ENCODE measurements at places on chromosomes 11 and 22.

- no peak for DNase-seq
Observed at GRCh38 chr11:21007297-21007696, 337.9 kb downstream of the NELL1 start.

DNA sequence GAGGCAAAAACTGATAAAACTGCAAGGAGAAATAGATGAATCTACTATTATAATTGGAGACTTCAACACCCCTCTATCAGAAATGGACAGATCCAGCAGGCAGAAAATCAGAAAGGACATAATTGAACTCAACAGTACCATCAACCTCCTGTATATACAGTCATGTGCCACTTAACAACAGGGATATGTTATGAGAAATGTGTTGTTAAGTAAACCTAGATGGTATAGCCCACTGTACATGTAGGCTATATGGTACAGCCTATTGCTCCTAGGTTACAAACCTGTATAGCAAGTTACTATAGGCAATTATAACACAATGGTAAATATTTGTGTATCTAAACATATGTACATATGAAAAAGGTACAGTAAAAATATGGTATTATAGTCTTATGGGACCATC lies 66.8 kb upstream of the PHF21A start:
- no peak for DNase-seq

DNA sequence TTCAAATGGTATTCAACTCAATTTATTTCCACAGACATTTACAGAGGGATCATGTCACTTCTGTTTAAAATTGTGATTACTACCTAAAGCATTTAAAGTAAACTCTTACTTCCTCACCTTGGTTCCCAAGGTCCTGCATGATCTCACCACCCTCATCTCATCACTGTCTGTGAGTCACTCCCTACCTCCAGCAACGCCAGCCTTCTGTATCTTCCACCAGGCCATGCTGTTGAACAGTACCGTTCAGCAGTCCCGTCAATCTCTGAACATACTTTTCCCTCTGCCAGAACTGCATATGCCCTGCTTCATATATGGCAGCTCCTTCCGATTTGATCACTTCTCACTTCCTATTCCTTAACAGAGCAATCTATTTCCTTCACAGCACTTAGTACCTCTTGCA lies 2.0 kb downstream of the FBXO3 start:
- DNase-seq: no peak

- no peak for DNase-seq
Observed at GRCh38 chr22:35835267-35835997, 117.8 kb downstream of the APOL5 start.

GRCh38 chr11:126415128-126415527 lies 59.6 kb downstream of the ST3GAL4 start:
- peak; percentile 90 for DNase-seq

DNA sequence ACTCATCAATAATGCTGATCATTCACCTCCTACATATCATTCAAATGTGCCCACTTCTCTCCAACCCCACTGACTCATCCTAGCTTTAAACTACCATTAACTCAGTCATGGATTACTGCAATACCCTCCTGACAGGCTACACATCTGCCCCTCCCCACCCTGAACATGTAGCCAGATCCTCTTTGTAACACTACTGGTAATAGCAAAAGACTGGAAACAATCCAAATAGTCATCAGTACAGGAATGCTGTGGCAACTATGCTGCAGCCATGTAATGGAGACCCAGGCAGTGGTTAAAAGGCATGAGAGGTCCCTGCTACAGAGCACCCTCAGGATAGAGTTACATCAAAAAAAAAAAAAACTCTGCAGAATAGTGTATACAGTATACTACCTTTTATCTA lies 16.6 kb downstream of the SLC43A3 start:
- no peak for DNase-seq

DNA sequence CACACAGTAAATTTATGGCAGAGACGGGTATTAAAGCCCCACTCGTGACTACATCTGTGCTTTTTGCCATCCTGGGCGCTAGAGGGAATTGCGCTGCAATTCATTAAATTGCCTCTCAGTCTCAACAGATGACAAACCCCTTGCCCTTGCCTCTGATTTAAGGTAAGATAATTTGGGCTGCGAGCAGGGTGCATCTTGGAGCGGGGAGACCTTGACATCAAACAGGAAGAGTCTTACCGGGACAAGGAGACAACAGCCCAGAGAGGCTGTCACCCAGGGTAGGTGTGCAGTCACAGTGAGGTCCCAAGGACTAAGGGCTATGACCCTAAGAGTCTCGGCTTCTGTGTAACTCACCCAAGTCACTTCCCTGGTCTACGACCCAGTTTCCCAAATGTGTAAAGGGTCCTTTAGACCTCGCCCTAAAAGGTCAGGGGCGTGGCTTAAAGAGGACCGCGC lies 449 bp upstream of the TOM1 start:
- DNase-seq: no peak

- no peak for DNase-seq
Observed at GRCh38 chr11:86115542-86116385, 46.9 kb upstream of the PICALM start.

DNA sequence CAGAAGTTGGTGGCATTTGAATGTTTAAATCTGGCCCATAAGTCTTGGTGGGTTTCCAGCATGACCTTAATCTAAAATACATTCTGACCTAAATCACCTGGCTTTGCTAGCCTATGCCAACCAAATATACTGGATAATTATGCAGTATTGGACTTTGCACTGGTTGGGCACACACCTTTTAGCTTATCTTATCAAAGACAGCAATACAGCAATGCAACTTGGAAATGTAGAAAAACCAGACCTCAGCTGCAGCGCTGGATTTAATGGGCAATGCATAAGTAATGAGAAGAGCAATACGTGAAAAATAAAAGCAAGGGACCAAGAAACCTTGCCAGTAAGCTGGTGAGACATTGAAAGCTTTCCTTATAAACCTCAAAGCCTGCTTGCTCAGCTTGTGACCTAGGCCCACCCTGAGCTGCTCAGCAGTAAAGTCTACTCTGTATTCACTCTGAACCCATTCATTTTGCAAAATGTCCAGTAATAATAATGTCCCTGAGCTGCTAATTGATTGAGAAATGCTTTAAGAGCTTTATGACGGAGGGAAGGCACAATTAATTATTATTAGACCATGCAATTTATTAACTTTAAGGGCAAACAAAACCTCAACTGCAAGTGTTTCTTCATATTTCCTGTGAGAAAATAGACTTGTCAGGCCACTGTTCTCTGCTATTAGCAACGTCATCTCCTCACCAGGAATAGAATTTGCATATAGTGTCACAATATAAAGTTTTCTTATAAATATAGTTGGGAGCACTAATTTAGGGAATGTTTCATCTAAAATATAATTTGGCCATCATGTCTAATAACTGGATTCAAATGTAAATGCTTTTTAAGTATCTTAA lies 49.4 kb upstream of the CEP295 start:
- no peak for DNase-seq

DNA sequence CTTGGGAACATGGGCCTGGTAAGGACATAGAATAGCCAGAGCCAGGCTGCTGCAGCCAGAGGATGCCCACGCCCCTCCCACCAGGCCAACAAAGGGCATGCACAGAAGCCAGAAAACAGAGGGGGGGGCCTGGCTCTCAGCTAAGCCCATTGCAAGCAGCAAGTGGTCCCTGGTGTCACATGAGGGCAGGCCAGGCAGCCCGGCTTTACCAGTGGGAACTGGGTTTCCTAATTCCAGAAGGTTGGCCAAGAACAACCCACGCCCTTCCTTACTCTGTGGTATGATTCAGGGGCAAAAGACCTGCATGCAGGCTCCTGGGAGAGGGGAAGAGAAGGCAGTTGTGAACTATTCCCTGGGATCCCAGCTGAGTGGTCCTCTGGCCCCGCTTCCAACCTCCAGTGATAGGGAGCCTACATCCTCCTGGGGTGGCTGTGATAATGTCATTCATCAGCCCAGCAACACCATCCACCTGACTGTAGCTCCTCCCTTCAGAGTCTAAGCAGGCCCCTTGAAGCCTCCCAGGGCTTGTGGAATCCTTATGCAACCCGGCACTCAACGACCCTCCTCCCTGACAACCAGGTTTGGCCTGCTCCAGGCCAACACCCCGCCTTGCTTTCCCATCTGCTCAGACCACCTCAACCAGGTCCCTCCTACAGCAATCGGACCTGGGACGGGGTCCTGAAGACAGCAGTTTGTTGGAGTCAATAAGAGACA lies 62.1 kb upstream of the LMO1 start:
- no peak for DNase-seq

- DNase-seq: peak; percentile 58
Observed at GRCh38 chr22:33018232-33018864, 39.8 kb downstream of the SYN3 start.

DNA sequence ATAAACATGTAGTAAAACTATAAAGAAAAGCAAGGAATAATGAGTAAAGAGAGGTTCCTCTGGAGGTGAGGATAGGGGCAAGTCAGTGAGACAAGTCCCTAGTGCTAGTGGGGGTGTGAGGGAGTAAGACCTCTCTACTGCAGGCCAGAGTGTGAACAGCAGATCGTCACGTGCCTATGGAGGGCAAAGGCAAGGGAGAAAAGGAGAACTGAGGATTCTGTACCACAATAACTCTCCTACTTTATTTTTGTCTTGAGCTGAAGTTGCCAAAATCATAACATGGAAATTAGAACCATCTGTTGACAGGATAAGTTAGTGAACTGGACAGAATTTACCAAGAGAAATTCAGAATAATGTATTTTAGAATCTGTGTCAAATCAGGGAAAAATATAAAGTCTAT lies 77.6 kb downstream of the ENTHD1 start:
- no peak for DNase-seq

- DNase-seq: no peak
Observed at GRCh38 chr11:37109286-37109585, 511.2 kb upstream of the RAG2 start.

DNA sequence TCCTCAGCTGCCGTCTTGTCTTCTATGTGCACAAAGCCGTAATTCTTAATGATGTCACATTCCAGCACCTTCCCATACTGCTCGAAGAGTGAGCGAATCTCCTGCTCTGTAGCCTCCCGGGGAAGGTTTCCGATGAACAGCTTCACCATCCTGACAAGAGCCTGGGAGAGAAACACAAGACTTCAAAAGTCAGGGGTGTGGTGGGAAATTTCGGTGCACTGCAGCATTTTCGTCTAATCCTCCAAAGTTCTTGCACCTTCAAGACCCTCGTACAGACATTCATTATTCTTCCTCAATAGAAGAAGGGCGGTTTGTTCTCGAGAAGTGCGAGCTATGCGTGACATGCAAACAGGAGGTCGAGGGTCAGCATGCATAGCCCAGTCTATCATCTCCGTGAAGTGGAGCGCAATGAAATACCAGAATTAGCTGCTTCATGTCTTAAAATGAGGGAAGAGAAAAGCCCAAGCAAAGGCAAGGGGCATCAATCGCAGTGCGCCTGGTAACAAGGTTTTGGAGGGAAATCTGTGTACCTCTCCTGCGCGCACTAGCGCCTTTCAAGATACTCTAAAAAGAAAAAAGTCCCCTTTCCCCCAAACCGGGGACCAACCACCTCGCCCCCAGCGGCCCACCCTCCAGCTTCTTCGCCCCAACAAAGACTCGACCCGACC lies 622 bp downstream of the RBM4B start:
- DNase-seq: no peak

GRCh38 chr11:117855186-117855845 lies 21.1 kb downstream of the FXYD6 start:
- no peak for DNase-seq

DNA sequence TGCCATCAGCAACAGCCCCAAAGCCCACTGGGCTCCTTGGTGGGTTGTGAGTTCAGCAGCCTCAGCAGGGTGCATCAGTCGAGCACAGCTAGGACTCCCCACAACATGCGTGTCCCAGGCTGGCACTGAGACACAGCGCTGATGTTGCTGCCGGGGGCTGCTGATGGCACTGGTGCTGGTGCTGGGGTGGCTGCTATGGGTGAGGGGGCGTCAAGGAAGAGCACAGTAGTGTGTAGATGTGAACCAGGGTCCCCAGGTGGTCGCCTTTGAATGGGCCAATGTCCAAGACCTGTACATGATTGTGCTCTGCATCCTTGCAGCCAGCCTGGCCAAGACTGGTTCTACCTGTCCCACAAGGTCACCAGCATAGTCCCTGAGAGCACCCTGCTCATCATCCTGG lies 121.3 kb upstream of the SERPIND1 start:
- DNase-seq: no peak

- no peak for DNase-seq
Observed at GRCh38 chr11:88345408-88345807, 7.9 kb upstream of the CTSC start.

DNA sequence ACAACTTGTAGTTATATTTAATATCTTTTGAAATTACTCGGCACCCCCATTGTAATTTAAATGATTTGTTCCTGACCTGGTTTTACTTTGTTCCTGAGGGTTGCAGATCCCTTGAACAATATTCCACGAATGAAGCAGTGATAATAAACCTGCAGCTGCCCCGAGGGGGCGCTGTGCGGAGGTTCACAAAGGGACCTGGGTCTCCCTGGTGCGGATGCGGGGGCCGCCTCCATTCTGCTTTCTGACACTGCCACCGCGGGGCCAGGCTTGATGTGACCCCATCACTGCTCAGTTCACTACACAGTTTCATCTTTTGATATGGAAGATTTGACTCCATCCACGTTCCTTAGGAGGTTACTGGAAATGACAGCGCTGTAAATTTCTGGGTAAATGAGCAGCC lies 62.9 kb upstream of the PRODH start:
- no peak for DNase-seq

DNA sequence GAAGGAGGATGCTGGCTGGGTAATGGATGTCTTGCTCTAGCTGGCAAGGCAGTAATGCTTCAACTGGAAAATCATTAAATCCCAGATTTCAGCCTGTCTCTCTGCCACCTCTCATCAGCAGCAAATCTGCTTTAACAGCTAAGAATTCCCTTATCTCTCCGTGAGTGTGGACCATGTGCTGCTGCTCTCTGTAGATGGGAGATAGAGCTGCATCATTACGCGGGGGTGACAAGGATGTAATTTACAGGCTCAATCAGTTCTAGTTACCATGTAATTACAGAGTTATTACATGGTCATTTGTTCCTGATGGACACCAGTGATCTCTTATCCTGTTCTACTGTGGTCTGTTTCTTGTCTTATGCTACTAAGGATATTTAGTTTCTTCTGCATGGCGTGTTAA lies 665.4 kb downstream of the NTM start:
- DNase-seq: no peak

- DNase-seq: no peak
Observed at GRCh38 chr22:36746375-36746970, 29.4 kb downstream of the IFT27 start.

- DNase-seq: no peak
Observed at GRCh38 chr11:128628686-128629085, 41.3 kb upstream of the ETS1 start.

- DNase-seq: no peak
Observed at GRCh38 chr11:111765320-111765983, 737 bp downstream of the PPP2R1B start.

- DNase-seq: no peak
Observed at GRCh38 chr11:130705670-130706421, 210.4 kb downstream of the SNX19 start.

GRCh38 chr11:70483077-70483861 lies 84.9 kb downstream of the CTTN start:
- peak; percentile 63 for DNase-seq

GRCh38 chr11:2781408-2782274 lies 81.8 kb upstream of the KCNQ1OT1 start:
- no peak for DNase-seq

GRCh38 chr11:87265979-87266378 lies 228.2 kb downstream of the TMEM135 start:
- DNase-seq: no peak

GRCh38 chr22:37443977-37444376 lies 16.7 kb upstream of the ELFN2 start:
- DNase-seq: no peak

GRCh38 chr22:21816787-21817496 lies 50.5 kb downstream of the MAPK1 start:
- no peak for DNase-seq

GRCh38 chr22:43658823-43659222 lies 153.3 kb downstream of the EFCAB6 start:
- no peak for DNase-seq

Measured in left ventricle myocardium superior (tissue), 1 donor.